ENCODE measurements at places on chromosomes 5 and 9.

GRCh38 chr9:126505697-126506346, 107.9 kb upstream of the LMX1B start:
- DNase-seq = no peak

- peak; percentile 56 for DNase-seq
Measured at GRCh38 chr9:132020272-132020671, 59.4 kb downstream of the MED27 start.

DNA sequence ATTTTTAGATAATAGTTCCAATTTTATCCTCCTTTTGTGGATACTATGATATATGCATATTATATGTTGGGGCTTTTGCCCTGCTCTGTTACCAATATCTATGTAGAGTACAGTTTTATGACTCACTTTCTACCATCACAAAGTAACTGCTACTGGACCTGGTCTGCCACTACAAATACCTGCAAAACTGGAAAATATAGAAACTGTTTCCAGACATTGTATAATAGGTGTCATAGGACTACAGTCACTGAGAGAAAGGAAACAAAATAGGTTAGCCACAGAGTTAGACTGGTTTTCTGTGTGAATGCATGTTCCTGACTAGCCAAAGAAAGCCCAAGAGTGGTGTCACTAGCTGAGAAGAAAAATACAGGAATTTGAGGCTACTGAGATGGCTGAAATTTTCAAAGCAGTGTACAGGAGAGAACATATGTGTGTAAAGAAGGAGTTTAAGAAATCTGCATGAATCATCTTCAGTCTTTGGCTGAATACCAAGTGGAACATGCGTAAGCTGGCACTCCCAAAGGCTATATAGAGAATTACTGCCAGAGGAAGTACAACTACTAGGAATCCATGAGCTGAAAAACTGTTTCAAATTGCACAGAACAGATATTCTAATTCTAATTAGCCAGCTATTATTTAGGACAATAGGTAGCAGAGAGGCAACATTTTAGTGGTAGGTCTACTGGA, 29.0 kb upstream of the FAM174A start:
- peak; percentile 93 for DNase-seq

DNA sequence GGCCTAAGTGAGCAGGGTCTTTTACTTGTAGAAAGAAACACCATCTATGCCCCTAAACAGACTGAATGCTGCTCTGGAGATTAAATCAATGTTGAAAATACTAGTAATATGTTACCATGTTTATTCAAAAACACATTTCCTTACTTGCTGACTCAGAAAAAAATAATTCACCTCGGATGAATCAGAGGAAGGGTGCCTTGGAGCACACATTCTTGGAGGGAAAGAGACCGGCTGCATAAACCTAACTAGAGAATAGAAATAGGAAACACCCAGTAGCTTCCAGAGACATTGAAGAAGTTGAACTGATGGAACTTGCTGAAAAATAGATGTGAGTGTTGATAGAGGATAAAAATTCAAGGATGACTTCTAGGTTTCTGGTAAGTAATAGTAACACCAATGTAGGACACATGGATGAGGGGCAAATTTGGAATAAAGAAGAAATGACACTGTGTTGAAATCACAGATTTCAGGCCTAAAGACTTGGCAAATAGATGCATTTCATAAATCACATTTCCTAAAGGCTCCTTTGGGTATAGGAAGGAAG, 76.9 kb upstream of the MINAR2 start:
- peak; percentile 82 for DNase-seq

DNA sequence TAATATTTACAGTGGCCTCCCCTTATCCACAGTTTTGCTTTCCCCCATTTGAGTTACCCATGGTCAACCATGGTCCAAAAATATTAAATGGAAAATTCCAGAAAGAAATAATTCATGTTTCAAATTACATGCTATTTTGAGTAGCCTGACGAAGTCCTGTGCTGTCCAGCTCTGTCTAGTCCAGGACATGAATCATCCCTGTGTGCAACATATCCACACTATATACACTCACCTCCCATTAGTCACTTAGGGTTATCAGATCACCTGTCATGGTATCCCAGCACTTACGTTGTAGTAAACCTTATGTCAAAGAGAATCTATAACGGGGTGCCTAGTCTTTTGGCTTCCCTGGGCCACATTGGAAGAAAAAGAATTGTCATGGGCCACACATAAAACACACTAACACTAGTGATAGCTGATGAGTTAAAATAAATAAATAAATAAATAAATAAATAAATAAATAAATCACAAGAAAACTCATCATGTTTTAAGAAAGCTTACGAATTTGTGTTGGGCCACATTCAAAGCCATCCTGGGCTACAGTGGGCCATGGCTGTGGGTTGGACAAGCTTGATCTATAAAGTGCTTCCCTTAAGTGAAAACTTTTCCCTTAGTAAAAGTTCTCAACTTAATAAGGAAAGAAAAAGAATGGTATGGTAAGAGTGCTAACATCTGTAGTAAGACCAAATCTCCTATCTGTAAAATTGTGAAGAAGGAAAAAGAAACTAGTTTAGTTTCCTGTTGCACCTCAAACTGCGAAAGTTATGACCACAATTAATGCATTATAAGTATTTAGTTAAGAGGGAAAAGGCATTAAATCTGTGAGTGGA, 15.9 kb upstream of the OMD start:
- peak; percentile 93 for DNase-seq

GRCh38 chr9:83034026-83034425, 28.9 kb downstream of the RASEF start:
- DNase-seq = no peak

GRCh38 chr5:143749581-143750205, 62.3 kb upstream of the HMHB1 start:
- DNase-seq = no peak

- no peak for DNase-seq
Measured at GRCh38 chr5:17436350-17436749, 61.7 kb upstream of the TAF11L2 start.

DNA sequence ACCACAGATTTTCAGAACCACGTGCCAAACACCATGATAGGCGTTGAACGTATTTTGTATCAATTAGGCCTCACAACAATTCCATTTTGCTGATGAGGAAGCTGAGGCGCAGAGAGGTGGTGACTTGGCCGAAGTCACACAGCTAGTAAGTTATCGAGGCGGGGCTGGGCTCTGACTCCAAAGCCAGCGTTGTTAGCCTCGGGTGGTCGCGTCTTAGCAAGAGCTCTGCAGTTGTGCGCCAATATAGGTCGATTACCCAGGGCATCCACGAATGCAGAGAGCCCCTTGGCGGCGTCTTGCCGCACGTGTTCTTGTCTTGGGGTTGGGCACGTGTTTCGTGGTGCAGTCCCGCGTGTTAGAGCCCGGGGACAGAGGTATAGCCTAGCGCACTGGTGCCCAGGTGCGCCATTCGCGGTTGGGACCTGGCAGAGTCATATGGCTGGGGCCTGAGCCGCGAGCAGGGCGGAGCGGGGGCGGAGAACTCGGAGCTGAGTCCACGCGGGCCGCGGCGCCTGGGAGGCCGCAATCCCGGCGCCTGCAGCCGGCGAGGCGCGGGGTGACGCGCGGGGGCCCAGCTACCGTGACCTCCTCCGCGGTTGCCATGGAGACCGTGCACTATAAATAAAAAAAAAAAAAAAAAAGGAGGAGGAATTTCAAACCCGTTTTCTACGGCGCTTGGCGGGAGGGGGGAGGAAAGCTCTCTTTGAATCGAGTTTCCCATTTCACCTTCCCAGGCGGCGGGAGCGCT, 62.3 kb downstream of the CXXC5 start:
- peak; percentile 39 for DNase-seq

- no peak for DNase-seq
Measured at GRCh38 chr9:93072383-93072795, 13.9 kb downstream of the SUSD3 start.

- DNase-seq = peak; percentile 2
Measured at GRCh38 chr5:35087991-35088390, 40.2 kb upstream of the AGXT2 start.

- DNase-seq = no peak
Measured at GRCh38 chr5:149816661-149817060, 86.6 kb downstream of the PPARGC1B start.

DNA sequence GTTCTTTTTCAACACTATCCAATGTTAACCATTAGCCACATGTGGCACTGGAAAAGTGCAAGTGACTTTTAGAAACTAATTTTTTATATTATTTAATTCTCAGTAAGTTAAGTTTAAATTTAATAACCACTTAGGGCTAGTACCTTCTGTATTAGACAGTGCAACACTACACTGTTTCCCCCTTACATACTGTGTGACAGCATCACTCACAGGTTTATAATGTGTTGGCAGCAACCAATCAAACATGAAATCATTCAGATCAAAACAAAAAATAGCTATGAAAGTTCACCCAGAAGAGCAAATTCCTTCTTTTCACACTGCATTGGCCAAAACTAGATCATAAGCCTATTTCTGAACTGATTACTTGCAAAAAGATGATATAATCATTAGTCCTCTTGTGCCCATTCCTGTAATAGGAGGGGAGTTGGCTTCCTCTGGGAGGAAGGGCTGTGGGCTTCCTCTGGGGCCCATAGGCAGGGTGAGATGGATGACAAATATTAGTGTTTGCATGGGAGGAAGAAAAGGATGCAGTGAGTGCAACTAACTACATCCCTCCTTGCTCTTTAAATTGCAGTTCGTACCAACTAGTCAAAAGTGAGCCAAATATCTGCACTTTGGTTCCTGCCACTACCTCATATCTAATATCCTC, 708.1 kb upstream of the RGMB start:
- peak; percentile 25 for DNase-seq

GRCh38 chr5:16805486-16805885, 130.6 kb downstream of the MYO10 start:
- no peak for DNase-seq

DNA sequence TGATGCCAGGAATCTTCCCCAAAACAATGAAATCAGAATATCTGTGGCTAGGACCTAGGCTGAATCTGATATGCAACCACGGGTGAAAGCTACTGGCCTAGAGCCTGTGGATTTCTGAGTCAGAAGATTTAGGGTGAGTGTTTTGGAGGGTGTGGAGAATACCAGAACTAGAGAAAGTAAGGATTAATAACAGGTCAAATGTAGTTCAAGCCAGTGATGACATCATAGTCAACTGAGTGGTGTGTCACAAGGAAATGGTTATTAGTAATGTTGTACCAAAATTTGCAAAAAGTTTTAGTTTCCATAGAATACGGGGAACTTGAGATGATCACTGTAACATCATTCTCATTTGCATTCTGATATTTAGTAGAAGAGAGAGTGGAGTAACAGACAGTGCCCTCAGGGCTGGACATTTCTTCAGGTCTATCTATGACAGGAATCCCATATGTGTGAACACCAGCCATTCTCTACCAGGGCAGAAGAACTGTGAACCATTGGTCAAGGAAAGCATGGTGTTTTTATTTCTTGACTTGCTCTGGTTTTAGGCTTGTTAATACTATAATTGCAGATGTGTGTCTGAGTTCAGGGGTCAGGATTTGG, 3.7 kb downstream of the GALNT12 start:
- peak; percentile 84 for DNase-seq

DNA sequence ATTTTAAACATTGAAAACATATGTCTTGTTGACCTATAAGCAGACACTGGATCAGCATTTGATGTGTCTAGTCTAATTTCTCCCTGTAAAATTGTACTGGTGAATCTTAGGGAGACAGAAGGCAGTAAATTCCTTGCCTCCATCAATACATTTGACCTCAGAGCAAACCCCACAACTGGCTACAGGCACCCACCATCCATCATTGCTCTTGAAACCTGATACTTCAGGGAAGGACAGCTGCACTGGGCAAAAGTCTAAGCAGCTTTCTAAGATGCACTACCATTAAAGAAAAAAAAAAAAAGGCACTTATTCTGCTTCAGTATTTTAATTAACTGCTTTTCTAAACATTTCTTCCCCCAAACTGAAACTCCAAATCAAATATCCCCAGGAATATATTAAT, 1051.3 kb upstream of the DMAC1 start:
- DNase-seq = no peak

DNA sequence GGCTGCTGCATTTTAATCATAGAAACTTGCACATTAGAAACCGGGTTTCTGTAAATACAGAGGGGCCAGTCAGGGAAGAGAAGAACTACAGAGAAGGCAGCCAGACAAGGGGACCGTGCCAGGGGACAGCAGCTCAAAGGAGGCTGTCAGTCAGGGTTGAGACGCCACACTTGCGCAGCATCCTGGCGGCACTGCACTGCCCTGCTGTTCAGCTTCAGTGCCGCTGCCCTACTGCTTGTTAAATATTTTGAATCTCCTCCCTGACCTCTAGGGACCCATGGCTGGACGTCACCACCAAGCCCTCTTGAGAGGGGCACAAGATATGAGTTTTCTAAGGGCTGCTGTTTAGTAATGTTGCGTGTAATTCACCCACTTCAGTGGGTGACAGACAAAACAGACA, 43.6 kb upstream of the ZBTB43 start:
- DNase-seq = no peak

DNA sequence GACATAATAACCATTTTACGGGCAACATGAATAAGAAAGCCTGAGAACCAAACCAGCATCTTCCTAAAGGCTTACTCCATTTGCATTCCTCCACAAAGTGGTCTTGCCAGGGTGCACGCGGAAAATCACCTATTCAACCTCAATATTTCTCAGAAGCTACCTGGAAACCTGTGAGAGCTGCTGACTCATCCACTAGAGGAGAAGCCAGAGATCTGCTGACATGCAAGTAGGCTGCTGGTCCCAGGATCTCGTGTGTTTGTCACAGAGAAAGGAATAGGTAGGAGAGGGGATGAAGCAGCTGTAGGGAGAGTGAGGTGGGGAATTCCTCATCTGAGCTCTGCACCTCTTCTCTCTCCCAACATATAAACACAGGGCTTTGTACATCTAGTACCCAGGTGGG, 138.1 kb downstream of the ADAMTS12 start:
- DNase-seq = no peak

GRCh38 chr5:68369457-68370125, 154.0 kb downstream of the PIK3R1 start:
- DNase-seq = no peak

- no peak for DNase-seq
Measured at GRCh38 chr9:113269355-113269754, 6.0 kb downstream of the CDC26 start.

DNA sequence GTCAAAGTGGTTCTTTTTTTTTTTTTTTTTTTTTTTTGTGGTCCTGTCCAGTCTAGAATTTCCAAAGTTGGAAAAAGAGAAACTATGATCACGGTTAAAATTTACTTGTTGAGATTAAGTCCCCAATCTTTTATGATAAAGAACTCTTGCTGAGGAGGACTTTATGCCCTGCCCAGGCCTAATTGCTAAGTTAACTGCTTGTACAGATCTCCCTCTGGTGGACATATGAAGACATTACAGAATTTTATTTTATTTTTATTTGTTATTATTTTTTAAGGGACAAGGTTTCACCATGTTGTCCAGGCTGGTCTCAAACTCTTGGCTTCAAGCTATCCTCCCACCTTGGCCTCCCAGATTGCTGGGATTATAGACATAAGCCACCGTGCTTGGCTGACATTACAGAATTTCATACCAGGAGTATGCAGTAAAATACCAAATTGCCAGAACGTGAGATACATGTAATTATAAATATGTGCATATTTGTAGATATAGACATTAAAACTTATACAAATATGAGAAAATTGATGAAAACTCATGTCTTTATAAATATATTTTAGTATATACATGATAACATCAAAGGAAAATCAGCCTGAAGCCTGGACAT, 91.2 kb downstream of the RFK start:
- peak; percentile 69 for DNase-seq

Measured in epithelial cell of esophagus (primary cell).